ENCODE measurements at places on chromosomes 12 and 14.

- no peak for DNase-seq
These were observed 22.1 kb upstream of the ITPK1 start for GRCh38 chr14:93137864-93138263.

DNA sequence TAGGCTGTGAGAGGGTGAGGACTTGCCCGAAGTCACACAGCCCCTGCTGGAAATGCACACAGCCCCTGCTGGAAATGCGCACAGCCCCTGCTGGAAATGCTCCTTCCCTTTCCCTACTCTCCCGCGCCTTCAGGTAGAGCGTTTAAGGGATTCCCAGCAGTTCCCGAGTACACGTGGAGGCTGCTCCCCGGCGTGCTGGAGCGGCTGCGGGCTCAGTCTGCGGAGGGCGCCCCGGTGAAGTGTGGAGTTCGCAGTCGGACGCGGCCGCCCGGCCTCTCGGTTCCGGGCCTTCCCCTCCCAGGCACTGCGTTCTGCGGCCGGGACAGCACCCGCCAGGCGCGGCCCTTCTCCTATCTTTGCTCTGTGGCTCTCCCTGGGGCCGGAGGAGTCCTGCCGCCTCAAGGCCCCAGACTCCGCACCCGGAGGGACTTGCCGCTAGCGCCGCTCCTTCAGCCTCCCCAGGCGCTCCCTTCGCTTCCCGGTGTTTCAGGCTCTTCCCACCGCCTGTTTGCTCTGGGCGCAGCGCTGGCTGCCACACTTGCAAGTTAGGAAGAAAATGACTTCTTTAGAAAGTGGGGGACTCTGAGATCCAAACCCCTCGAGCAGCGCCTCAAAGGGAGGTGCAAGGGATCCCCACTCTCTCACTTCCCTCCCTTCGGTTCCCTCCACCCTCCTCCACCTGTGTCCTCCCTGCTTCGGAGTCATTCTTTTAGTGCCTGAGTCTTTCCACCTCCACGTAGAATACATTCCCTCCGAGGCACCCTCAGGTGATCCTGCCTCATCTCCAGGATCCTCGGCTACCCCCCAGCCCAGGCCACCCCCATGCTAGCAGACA is 8.3 kb upstream of the TBX5 start:
- DNase-seq: no peak

- no peak for DNase-seq
These were observed 42.0 kb downstream of the GUCY2C start for GRCh38 chr12:14654416-14654815.

DNA sequence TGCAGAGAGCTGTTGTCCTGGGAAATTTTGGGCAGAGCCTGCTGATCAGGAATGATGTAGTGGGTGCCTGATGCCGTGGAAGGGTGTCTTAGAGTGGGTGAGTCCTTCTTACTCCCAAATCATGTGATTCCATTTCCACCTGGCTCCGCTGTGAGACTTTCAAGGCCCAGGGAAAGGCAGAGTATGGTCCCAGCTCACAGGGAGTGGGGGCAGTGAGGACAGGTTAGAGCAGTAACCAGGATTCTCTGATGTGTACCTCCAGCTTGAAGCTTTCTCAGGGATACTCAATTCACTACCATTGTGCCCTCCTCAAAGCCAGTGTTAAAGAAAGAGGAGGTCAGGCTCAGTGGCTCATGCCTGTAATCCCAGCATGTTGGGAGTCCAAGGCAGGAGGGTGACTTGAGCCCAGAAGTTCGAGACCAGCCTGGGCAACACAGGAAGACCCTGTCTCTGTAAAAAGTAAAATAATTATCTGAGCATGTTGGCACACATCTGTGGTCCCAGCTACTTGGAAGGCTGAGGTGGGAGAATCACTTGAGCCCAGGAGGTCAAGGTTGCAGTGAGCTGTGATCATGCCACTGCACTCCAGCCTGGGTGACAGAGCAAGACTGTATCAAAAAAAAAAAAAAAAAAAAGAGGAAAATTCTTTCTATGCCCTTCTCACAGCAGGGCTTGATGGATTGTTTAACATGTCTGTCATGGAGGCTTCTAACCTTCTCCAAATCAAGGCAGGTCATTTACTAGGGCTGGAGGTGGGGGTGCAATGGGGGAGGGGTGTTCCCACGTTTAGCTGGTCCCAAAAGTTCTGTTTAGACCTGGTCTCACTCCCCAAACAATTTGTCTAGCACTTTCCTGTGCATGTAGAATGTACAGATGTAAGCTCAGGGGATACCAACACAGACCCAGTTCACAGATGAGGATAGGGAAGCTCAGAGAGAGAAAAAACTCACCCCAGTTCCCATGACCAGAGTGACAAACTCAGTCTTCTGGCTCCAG is 12.5 kb upstream of the IQSEC3 start:
- DNase-seq: no peak

Measured in cortex of kidney (tissue), 1 donor.